ENCODE measurements at places on chromosomes 12 and 14. TPM values are rescaled to one million over a fixed set of nuclear protein-coding genes. Genes with fewer than 3 reads are reported as not detected.

NEUROD4 gene
- total RNA-seq = not detected

C12orf50 gene
- 0.09 TPM for total RNA-seq

HOXC4 gene
- not detected for total RNA-seq

KRT75 gene
- not detected for total RNA-seq

OLR1 gene
- total RNA-seq = 0.65 TPM

INHBE gene
- total RNA-seq = not detected

MEG3 gene
- 104 TPM for total RNA-seq

DNA sequence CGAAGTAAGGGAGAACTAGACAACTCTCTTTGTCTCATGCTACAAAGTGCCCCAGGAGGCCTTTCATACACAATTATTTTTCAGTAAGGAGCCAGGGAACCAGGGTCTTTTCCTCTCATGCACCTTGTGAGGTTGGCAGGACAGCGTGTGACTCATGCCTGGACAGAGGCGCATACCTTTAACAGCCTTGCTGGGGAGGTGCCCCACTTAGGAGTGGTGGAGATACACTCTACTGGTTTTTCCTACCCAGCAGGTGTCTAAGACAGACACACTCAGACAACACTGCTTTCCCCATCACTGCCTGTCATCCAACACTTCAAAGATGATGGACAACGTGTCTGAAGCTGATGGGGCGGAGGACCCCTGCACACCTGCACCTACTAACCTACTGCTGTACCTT lies 49.1 kb downstream of the B4GALNT3 start:
- no peak for DNase-seq

DNA sequence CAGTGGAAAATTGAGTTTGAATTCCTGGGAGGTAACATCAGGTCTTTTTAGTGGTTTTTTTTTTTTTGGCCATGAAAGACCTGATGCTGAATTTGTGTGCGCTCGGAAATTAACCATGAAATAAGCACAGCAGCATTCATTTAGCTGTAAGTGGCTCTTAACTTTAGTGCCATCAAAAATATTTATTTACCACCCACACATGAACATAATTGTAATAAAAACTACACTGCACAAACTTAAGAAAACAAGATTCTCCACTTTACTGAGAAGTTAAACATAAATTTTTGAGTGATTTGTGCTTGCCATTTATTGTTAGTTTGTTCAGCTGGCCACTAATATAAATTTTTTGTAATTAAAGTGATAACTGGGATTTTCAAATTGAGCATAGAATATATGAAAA lies 2.4 kb downstream of the SLC41A2 start:
- DNase-seq = no peak

DNA sequence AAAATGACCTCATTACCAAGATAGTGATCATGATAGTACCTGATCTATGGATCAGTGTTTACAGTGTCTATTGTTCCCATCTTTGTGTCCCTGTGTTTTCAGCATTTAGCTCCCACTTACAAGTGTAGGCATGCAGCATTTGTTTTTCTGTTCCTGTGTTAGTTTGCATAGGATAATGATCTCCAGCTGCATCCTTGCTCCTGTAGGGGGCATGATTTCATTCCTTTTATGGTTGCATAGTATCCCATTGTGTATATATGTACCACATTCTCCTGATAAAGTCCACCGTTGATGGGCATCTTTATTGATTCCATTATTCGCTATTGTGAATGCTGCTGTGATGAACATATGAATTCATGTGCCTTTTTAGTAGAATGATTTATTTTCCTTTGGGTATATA lies 215.4 kb upstream of the NAV3 start:
- no peak for DNase-seq

DNA sequence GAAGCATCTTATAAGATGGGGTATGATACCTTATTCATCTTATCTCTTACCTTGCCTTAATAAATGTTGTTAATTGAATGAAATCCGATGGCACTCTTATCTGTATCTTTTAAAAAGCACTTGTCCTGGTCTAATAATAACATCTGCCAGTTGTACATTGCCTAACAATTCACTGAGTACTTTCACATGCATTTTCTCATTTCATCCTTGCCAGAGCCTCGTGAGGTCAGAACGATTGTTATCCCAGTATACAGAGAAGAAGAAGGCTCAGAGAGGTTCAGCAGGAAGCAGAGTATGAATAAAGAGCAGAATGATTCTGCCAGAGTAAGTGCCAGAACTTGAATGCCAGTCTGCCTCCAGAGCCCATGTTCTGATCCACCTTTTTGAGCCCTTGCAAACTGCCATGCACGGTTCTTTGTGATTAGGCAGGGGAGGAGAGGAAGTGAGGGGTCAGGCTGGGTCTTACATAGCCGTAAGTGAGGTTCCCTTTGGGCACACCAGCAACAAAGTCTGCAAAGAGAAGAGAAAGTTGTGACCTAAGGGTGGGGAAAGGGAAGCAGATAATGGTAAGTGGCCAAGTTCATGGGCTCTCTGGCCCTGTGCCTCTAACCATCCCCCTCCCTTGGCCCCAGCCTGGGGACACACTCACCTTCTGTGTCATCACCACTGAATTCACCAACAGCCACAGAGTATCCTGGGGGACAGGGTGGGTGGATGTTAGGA lies 11.7 kb downstream of the ITGA5 start:
- no peak for DNase-seq

- no peak for DNase-seq
These were observed 642 bp upstream of the PAN2 start for GRCh38 chr12:56334490-56334793.

DNA sequence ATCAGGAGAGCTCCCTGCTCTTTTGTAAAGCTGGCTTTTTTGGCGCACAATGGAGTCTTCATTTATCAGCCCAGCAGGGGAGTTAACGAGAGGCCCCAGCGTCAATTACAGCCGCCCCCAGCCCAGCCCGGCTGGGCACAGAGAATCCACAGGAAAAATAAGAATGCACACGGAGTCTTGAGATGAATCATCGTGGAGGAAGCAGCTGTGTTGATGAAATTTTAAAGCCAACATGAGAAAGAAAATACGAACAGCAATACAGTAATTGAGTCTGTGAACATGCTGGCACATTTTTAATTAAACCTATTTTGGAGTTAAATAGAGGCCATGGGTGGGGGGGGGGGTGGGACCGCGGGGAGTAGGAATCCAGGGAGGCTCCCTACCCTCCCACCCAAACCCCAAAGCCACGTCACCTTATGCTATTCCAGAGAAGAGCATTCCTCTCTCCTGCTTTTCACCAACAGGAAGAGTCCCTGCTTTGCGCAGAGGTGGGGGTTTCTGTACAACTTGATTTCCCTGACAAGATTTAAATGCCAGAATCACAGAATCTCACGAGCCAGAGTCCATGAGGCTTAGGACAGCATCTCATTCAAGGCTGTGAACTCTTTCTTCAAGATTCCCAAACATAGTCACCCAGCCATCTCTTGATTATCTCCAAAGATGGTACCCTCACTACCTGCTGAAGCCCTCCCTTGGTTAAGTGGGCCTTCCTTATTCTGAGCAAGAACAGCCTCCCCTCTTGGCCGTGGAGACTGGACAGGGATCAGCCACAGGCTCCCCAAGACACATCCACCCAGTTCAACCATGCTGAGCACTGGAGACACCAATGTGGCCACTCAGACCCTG lies 50.3 kb downstream of the CCNK start:
- DNase-seq = no peak

DNA sequence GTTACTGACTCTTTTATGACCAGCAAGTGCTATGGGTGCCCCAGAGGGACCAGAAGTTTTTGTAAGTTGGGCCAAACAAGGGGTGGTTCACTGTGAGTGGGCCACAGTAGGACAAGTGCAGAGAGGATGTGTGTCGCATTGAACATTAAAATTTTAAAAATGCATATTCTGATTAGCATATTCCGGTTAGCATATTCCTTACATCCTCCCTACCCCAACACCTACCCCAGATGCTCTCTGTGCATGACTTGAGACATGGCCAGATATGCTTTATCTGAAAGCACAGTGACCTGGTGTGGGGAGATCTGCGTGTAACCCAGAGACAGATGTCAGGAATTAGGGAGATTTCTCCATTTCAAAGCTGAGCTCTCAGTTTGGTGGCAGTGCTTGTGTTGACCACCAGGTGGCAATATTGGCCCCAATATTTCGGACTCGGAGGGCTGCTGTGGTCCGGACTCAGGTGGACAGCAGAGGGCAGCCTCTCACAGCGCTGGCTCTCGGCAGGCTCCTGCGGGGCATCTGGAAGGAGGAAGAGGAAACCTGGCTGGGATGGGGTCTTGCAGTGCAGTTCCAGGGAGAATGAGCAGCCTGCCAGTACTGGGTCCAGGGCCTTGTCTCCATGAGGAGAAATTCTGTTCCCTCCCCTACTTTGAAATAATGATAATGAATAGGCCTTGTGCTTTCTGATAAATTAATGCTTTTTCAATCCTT lies 1.6 kb upstream of the CEBPE start:
- DNase-seq = peak; percentile 82

GRCh38 chr12:131505561-131505960 lies 205.3 kb upstream of the SFSWAP start:
- DNase-seq = no peak

GRCh38 chr12:89075880-89076540 lies 276.3 kb downstream of the DUSP6 start:
- DNase-seq = no peak

DNA sequence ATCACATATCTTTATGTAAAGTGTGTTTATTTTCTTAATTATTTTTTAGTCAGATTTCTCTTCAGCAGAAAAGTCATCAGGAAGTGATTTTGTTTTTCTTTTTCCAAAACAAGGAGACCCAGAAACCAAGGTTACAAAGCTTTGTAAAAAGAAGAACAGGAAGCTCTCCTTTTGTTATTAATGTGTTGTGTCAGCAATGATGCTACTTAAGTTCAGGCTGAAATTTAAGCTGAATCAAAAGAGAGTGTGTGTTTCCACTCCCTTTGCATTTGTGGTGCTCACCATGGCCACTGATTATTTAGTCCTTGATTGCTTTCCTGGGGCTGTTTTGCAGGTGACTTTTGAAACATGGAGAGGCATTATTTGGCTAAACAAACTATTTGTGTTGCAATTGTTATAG lies 155.3 kb upstream of the ATP2B1 start:
- DNase-seq = no peak

GRCh38 chr12:42163913-42164312 lies 19.2 kb upstream of the GXYLT1 start:
- no peak for DNase-seq

- no peak for DNase-seq
These were observed 56.3 kb downstream of the PLXNC1 start for GRCh38 chr12:94204499-94205247.

- DNase-seq = no peak
These were observed 4.7 kb upstream of the PSMA6 start for GRCh38 chr14:35287431-35288013.

DNA sequence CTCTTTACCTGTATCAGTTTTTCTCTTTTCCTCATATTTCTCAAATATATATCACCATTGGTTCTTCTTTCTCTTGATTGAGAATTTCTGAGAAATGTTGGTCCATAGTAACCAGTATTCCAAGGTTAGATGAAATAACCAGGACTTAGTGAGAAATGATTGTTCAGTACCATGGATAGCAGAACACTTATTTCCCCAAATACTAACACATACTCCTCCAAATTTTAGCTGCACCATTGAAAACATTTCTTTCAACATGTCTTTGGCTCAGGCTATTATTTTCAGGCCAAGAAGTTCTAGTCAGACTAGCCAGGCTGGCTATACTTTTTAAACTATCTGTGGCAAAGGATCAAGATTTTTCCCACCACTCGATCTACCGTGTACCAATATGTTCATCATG lies 113.3 kb downstream of the PTPRO start:
- DNase-seq = no peak

GRCh38 chr12:85866986-85867776 lies 6.9 kb upstream of the NTS start:
- DNase-seq = no peak

Data from pancreas (tissue), 10 donors.